Hindlimb muscle (tissue), 1 donor: ENCODE measurements at places on chromosomes 4 and X.

DNA sequence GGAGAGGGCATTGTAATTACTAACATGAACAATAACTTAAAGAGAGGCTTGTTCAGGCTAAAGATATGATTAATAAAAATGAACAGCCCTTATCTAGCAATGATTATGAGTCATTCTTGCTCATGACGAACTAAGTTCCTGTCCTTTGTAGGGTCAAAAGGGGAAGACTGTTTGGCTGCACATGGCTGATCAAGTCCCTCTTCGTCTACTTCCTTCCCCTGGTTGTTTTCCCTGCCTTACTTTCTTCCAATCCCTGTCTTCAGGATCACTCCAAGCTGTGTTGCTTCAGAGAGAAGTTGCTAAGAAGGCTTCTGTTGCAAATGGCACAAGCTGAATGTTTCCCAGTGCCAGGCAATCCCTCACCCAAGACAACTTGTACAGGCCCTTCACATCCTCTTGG lies 115.0 kb upstream of the HS3ST1 start:
- DNase-seq: no peak

- DNase-seq: no peak
Measured at GRCh38 chrX:97326456-97326855, 442.7 kb downstream of the RPA4 start.

DNA sequence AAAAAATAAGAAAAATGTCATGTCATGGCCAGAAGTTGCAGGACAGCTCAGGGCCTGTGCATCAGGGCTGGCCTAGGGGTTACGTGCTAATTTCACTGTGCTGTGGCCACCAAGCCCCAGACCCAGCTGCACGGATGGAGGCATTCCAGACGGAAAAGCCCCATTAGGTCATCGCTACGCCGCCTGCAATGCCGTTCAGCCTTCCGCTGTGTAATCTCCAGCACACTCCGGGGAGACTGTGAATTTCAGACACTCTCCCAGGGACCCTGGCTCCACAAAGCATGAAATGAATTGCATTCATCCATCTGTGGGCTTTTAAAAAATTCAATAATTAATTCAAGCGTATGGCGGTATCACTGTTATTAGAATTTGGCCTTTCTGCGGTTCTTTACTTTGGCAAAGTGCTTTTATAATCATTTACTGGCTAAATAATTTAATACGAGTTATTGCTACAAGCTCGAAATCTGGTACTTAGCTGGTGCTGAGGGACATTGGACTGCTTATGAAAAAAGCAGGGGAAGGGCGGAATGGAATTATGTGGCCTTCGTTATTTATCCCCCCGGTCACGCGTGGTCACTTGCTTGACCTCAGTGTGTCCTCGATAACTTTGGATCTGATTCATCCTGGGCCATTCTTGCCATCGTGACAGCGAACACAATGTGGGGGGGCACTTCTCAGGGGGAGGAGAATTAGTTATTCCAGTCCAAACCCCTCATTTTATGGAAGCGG lies 9.0 kb upstream of the NSG1 start:
- DNase-seq: peak; percentile 65

GRCh38 chr4:177265729-177266128 lies 43.9 kb upstream of the NEIL3 start:
- no peak for DNase-seq
